Liver (tissue), 10 donors: ENCODE measurements at places on chromosomes 1 and 21. TPM values are rescaled to one million over a fixed set of nuclear protein-coding genes. Genes with fewer than 3 reads are reported as not detected.

DNA sequence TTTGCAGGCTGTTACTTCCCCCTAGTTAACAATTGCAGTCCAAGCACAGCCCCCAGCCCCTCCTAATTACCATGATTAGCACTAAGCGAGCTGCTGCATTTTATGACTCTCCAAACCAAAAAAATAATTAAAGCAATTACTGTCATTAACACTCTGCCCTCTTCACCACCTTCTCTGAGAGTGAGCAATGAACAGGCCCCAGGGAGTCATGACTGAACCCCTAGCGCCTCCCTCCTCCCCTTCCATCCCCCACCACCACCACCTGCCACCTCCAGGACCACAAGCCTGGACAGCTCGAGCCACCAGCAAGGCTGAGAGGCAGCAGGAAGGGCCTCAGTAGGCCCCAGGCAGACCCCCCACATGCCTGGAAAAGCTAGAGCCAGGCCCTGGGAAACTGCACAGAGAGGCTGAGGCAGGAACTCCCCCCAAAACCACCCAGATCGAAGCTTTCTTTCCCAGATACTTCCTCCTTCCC, 35.5 kb upstream of the ZC3H12A start:
- DNase-seq = no peak
- H3K27me3 ChIP-seq = peaks cover 3% of the 10 kb centered on the region
- no peak overlapping the region for H3K27ac ChIP-seq
- no peaks in the 10 kb centered on the region for H3K36me3 ChIP-seq

DNA sequence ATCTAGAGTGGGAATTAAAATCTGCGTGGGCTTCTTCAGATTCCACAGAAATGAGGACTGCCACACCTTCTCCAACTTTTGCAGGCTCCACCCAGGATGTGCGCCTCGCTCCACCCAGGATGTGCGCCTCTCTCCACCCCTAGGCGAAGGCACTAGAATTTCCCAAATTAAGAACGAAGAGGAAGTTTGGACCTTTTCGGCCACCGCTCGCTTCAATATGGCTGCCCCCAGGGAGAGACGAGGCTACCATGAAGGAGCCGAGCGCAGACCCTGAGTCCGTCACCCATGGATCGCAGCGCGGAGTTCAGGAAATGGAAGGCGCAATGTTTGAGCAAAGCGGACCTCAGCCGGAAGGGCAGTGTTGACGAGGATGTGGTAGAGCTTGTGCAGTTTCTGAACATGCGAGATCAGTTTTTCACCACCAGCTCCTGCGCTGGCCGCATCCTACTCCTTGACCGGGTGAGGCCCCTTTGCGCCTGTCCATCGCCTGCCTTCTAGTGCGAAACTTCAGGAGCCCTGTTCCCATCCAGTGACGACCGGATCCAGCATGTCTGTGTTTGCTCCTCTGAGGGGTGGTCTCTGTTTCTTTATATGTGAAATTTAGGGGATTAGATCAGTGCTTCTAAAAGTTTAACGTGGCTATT, at the start of the genes CRYZ and TYW3:
TSS of gene CRYZ (minus strand) at position 91 of the 644 bp plus-strand sequence. CDS start 8,229 bp downstream, outside the sequence.
TSS of gene TYW3 (plus strand) at position 193 of the 644 bp plus-strand sequence. CDS start at position 286, 93 bp downstream.
- peak; percentile 83 for DNase-seq
- no peaks in the 10 kb centered on the region for H3K27me3 ChIP-seq
- peak within 1 kb of the TSS; percentile 99 for H3K4me3 ChIP-seq
- H3K27ac ChIP-seq = peak within 1 kb of the TSS; percentile 92
- peaks cover 23% of the 10 kb centered on the region for H3K4me1 ChIP-seq

Gene LCE2B
- not detected for total RNA-seq

Gene PADI1
- not detected for total RNA-seq

Gene ESPN
- total RNA-seq = 61.5 TPM

DNA sequence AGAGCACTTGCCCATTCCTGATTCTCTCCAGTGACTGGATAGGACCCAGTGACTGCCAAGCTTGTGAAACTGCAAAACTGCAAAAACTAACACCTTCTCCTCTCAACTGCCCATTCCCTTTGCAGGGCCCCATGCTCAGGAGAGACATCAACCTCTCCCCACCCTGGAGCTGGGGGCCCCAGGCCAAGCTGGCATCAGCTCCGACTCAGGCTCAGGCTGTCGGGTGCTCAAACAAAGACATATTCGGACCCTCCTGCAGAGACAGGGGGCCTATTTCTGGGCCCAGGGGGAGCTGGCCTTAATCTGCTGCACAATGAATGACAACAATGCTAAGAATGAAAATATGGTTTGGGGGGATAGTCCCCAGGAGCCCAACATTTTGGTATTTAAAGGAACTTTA, 11.8 kb downstream of the LMX1A start:
- H3K36me3 ChIP-seq = no peaks in the 10 kb centered on the region
- H3K4me1 ChIP-seq = no peaks in the 10 kb centered on the region
- peaks cover 18% of the 10 kb centered on the region for H3K27me3 ChIP-seq
- DNase-seq = no peak
- no peak overlapping the region for H3K4me3 ChIP-seq

DNA sequence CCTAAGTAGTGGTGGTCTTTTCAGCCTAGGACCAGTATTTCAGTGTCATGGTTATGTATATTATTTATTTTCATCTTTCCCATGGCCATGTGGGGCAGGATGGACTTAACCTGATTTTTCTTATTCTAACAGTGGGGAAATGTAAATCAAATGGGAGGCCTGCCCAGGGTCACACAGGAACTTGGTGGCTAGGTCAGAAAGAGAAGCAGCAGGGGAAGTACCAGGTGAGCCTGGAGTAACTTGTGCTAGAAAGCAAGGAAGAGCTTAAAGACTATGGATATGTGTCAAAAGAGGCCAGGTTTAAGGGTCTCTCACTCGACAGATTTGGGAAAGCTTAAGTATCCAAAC, 936 bp downstream of the ZFP69B start:
- H3K36me3 ChIP-seq = no peaks in the 10 kb centered on the region
- no peaks in the 10 kb centered on the region for H3K4me1 ChIP-seq
- no peak overlapping the region for H3K4me3 ChIP-seq
- H3K27ac ChIP-seq = no peak overlapping the region
